ENCODE measurements at places on chromosomes 4 and X.
A peak's percentile ranks its signal among the peaks of the same experiment; 100 is the strongest.

- DNase-seq: peak; percentile 22
These were observed 847.6 kb upstream of the LCORL start for GRCh38 chr4:18869166-18869565.

- DNase-seq: no peak
These were observed 79.6 kb downstream of the CENPC start for GRCh38 chr4:67465763-67466052.

GRCh38 chrX:155637714-155638113, 25.0 kb upstream of the TMLHE start:
- DNase-seq: no peak

GRCh38 chr4:96145601-96146000, 305.7 kb downstream of the PDHA2 start:
- peak; percentile 41 for DNase-seq

DNA sequence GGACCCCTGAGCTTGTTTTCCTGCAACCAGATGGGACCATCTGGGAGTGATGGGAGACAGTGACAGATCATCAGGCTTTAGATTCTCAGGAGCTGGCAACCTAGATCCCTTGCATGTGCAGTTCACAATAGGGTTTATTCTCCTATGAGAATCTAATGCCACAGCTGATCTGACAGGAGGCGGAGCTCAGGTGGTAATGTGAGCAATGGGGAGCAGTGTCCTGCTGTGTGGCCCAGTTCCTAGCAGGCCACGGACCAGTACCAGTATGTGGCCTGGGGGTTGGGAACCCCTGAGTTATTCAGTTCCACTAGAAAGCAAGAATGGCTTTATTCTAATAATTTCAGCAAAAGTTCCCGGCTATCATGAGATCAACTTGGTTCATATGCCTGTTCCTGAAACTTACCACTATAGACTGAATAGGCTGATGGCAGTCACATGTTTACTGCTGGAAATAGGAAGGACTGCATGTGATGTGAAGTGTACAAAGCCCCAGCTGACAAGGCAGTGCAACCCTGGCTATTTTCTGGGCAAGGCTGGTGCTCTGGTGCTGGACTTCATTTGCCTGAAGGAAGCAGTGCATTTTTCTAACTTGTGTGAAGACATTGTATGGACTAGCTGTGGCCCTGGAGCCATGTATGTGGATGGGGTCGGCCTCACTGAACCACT, 107.2 kb downstream of the SPRY1 start:
- no peak for DNase-seq

DNA sequence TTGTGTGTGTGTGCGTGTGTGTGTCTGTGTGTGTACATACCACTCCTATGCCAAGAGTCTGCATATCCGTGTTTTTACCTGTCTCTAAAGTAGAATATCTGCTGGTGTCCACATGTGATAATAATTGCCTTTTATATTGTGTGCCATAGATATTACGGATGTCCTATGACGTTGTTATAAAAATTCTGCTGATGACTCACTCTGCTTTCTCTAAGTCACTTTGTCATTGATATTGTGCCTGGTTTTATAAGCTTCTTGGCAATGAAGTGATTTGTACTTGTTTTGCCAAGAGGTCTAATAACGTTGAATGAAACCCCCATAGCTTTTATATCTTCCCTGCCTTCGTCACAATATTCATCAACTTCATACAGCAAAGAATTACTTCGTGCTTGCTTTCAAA, 102.6 kb upstream of the C1GALT1C1 start:
- DNase-seq: peak; percentile 72

- DNase-seq: peak; percentile 23
These were observed 40.6 kb upstream of the LSM6 start for GRCh38 chr4:146134761-146135445.

- DNase-seq: no peak
These were observed 459.5 kb downstream of the ANKRD50 start for GRCh38 chr4:124253080-124253479.

DNA sequence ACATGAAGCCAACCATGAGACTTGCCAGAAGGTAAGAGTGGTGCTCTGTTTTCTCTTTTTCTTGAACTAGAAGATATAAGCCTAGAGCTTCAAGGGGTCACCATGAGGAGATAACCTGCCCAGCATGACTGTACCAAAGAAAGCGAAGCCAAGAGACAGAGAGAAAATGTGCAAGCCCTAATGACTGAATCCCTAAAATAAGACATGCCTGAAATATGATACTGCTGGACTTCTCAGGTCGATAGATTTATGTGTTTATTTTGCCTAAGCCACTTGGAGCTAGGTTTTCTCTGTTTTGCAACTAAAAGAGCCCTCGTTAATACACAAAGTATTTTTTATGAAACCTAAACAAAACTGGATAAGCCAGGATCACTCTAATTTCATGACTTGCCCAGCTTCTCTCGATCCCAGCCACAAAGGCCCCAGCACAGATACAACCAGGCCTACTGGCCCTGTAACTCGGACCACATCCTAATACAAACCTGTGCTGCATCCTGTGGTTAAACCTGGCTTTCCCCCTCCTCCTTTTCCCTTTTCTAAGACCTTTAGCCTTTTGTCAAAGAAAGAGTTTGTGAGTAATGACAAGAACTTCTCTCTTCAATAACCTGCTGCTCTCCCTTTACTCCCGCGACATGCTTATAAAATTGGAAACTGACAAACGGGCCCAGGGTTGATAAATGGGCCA, 185.8 kb downstream of the APBB2 start:
- DNase-seq: peak; percentile 69

GRCh38 chr4:6885953-6886557, 23.6 kb upstream of the TBC1D14 start:
- DNase-seq: peak; percentile 66

DNA sequence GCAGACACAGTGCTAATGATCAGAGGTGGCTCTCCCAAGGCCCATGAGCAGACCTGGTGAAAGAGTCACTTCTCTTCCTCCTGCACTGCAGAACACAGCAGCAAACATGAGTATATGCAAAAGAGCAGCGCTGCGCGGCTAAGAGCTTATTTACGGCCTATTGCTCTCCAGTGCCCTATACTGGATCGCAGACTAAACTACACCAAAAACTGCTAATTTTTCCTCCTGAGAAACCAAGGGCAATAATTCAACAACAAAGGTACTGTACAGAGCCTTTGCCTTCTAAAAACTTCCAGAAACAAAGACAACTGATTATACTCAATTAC, 702.5 kb downstream of the ARAP2 start:
- no peak for DNase-seq

All from fibroblast of mammary gland (primary cell).